ENCODE measurements at places on chromosomes 2 and 18. TPM values are rescaled to one million over a fixed set of nuclear protein-coding genes. Genes with fewer than 3 reads are reported as not detected.

The ACTG2 gene
- 191 TPM for total RNA-seq

The MYO3B gene
- not detected for total RNA-seq

GRCh38 chr2:120896901-120897300 lies 161.2 kb downstream of the GLI2 start:
- DNase-seq = no peak

- no peak for DNase-seq
Observed at GRCh38 chr18:79599441-79599931, 80.1 kb upstream of the CTDP1 start.

GRCh38 chr2:167715932-167716331 lies 531.5 kb downstream of the STK39 start:
- DNase-seq = no peak

- no peak for DNase-seq
Observed at GRCh38 chr2:229610333-229610732, 104.0 kb downstream of the DNER start.

GRCh38 chr2:35428548-35428947 lies 927.0 kb upstream of the CRIM1 start:
- no peak for DNase-seq

DNA sequence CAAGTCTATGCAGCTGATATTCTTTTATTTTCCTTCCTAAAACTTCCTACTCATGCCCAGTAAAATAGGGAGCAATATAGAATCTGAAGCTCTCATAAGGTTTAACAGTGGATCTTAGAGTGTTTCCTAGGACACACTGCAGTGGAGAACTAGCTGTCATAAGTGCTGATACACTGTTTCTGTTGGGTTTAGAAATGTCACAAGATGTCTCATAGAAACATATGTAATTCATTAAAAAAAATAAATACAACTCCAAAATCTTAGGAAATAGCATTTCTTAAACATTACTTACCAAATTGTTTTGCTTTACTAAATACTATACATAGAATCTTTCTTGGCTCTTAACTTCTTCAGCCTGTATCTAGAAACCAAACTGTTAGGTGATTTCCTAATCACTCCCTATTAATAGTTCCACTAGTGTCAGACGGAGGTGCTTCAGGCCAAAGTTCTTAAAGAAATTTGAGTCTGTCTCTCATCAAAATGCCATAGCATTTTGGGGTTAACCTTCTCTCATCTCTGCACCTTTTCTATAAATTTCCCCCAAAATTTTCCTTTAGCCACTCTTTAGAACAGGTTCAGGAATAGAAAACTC lies 93.7 kb downstream of the CERKL start:
- no peak for DNase-seq

DNA sequence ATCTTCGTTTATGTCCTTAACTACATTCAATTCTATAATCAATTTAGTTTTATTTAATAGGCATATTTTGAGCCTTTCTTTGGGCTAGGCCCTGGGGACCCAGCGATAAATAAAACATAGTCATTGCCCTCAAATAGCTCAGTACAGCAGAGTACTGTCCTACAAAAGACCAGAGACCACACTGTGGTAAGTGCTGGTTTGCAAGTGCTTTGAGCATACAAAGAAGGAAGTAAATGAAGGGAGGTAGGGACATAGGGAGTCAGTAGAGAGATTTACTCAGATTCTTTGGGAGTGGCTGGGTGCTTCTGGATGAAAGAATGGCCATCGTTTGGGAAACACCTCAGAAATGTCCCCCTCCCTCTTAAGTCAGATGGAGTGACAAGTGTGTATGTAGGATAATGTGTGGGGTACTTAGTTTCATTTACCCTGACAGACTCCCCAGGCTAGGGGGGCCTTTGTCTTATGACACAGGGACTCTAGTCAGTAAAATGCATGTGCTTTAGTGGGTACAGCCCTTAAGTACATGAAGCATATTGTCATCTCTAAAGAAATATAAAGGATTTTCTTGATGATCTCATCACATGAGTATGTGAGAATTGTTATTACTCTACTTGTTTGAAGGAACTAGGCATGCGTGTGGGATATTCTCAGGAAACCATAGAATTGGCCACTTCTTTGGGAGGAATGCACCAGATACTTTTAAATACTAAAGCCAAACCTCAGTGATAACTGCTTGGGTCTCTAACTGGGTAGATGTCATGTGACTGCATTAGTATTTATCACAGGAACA lies 35.1 kb downstream of the MAPRE2 start:
- DNase-seq = no peak

- peak; percentile 70 for DNase-seq
Observed at GRCh38 chr18:75114231-75114764, 94.6 kb downstream of the PTGR3 start.

DNA sequence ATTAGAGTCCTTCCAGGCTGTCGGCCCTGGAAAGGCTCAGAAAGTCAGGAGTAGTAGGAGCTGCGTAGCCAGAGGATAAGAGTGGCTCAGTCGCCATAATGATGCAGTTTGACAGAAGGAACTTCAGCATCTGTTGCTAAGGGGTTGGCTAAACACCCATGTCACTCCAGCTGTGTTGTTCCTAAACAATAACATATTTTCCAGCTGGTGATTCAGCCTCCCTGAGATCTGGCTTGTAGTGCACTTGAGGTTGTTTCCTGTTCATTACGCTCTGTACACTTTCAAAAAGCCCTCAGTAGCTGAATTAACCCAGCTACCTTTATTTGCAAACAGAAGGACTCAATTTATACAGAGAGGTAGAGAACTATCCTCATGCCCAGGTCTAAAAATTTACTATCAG lies 39.7 kb upstream of the EPAS1 start:
- no peak for DNase-seq

- no peak for DNase-seq
Observed at GRCh38 chr2:177106212-177106611, 106.4 kb upstream of the HNRNPA3 start.

DNA sequence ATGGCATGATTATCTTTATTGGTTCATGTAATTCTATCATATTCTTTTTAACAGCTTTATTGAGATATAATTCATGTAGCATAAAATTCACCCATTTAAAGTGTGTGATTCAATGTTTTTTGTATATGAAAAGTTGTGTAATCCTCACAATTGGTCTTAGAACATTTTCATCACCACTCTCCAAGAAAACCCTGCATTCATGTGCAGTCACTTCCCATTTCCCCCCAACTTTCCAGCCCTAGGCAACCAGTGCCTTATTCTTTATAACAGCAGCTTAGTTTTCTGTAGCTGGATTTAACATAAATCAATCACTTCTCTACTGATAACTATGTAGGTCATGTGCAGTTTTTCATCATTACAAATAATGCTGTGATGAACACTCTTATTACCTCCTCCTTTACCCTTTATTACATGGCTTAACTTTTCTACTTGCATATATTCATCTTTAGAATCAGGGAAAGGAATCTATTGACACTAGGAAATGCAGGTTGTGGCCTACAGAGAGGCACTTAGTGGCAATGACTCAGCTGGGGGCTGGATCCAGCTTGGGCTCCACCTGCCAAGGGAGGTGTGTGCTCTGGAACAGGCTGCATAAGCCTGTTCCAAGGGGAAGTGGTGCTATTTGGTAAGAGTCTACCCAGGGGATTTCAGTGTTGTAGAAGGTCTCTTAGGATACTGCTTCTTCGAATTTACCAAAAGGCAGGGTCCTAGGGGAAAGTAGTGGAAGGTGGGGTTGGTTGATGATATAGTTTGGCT lies 89.1 kb downstream of the ETAA1 start:
- no peak for DNase-seq

Data from osteocyte (in vitro differentiated cells).